ENCODE measurements at places on chromosomes 13 and 19. TPM values are rescaled to one million over a fixed set of nuclear protein-coding genes. Genes with fewer than 3 reads are reported as not detected.

- DNase-seq, result peak; percentile 76
- H3K27ac ChIP-seq, result peak overlapping the region; percentile 91
- H3K36me3 ChIP-seq, result no peaks in the 10 kb centered on the region
- no peak overlapping the region for H3K4me3 ChIP-seq
- H3K27me3 ChIP-seq, result no peaks in the 10 kb centered on the region
- peaks cover 18% of the 10 kb centered on the region for H3K4me1 ChIP-seq
These were observed 146.7 kb upstream of the SPACA7 start for GRCh38 chr13:112229445-112229844.

- DNase-seq, result no peak
- H3K4me1 ChIP-seq, result no peaks in the 10 kb centered on the region
- no peaks in the 10 kb centered on the region for H3K27me3 ChIP-seq
- no peak overlapping the region for H3K4me3 ChIP-seq
These were observed 61.1 kb upstream of the TPM4 start for GRCh38 chr19:16014923-16015804.

DNA sequence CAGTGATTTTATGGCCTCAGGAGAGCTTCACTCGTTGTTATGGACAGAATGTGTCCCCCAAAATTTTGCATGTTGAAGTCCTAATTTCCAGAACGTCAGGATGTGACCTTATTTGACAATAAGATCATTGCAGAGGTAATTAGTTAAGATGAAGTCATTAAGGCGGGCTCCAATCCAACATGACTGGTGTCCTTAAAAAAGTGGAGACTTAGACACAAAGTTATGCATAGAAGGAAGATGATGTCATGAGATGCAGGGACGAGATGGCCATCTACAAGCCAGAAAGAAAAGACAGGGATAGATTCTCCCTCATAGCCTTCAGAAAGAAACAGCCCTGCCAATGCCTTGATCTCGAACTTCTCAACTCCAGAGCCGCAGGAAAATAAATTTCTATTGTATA lies 25.8 kb upstream of the SPATA13 start:
- no peak overlapping the region for H3K4me3 ChIP-seq
- H3K27ac ChIP-seq, result no peak overlapping the region
- DNase-seq, result no peak
- no peaks in the 10 kb centered on the region for H3K27me3 ChIP-seq

- no peaks in the 10 kb centered on the region for H3K4me1 ChIP-seq
- DNase-seq, result no peak
- no peak overlapping the region for H3K27ac ChIP-seq
- H3K4me3 ChIP-seq, result no peak overlapping the region
- no peaks in the 10 kb centered on the region for H3K36me3 ChIP-seq
These were observed 515.3 kb downstream of the PCDH9 start for GRCh38 chr13:66714795-66715194.

DNA sequence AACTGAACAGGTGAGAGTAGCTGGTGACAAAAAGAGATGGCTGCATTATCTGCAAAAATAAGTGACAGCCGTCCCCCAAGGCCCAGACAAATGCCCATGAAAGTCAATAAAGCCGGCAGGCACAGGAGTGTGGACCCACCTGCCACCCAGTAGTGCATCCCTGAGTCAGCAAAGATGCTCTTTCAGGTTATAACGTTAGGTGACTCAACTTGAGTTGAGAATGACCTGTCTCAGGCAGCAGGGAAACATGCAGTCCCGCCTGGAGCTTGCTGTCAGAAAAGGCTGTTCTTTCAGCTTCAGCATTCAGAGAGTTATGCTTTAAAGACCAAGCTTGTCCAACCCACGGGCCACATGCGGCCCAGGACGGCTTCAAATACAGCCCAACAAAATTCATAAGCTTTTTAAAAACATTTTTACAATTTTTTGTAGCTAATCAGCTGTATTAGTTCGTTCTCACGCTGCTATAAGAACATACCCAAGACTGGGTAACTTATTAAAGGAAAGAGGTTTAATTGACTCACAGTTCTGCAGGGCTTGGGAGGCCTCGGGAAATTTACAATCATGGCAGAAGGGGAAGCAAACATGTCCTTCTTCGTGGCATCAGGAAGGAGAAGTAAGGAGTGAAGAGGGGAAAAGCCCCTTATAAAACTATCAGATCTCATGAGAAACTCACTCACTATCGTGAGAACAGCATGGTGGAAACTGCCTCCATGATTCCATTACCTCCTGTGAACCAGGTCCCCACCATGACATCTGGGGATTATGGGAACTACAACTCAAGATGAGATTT lies 110.4 kb downstream of the RAB20 start:
- no peak overlapping the region for H3K27ac ChIP-seq
- H3K4me1 ChIP-seq, result no peaks in the 10 kb centered on the region
- H3K36me3 ChIP-seq, result no peaks in the 10 kb centered on the region
- no peaks in the 10 kb centered on the region for H3K27me3 ChIP-seq
- no peak overlapping the region for H3K4me3 ChIP-seq
- DNase-seq, result no peak

DNA sequence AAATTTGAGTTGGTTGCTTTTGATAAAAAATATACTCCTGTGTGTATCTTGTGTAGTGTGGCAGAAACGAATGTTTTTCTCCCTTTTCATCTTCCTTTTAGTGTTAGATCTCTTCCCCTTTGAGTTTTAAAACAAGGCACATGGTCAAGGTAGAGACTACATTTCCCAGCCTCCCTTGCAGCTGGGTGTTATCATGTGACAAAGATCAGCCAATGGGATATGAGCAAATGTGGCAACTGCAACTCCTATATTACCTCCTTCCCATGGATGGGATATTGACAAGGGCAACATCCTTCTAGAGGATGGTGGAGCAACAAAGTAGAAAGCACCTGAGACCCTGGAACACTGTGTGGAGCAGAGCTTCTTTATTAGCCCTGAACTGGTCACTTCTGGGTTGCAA lies 42.4 kb downstream of the ADGRE3 start:
- H3K4me3 ChIP-seq, result no peak overlapping the region
- no peaks in the 10 kb centered on the region for H3K36me3 ChIP-seq
- no peaks in the 10 kb centered on the region for H3K4me1 ChIP-seq
- no peak overlapping the region for H3K27ac ChIP-seq

DNA sequence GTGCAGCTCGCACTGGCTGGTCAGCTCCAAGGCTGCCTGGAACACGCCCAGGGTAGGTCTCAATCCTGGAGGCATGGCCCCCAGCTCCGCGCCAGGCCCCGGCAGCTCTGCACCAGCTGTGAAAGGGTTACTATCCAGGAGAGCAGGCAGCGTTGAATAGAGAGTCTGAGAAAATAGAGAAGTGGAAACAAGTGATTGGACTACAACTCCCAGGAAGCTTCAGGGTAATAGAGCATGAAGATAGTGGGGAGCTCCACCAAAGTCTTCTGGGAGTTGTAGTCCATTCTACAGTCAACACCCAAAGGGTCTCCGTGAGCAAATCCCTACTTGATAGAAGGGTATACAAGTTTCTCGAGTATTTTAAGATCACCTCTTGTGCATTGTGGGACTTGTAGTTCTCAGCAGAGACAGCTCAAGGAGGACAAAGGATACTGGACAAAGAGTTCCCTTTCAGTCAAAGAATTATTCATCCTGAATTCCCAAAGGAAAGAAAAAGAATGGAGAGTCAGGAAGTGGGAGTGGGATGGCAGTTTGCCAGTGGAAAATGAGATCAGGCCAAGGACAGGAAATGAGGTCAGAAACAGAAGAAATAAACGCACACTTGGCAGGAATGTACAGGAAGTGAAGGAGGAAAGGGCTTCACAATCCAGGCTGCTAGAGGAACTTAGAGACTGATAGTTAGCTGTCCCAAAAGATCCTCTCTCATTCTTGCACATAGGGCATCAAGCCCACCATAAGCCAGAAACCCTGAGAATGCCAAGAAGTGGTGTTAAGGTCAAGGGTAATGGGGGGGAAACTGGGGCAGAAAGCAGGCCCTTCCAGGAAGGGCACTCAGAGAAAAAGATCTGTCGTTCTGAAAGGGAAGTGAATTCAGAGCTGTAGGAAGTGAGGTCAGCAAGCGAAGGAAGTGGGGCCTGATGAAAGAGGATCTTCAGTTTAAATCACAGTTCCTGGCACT lies 5.5 kb upstream of the MAMSTR start:
- no peaks in the 10 kb centered on the region for H3K36me3 ChIP-seq
- H3K4me3 ChIP-seq, result no peak overlapping the region
- H3K4me1 ChIP-seq, result no peaks in the 10 kb centered on the region
- H3K27me3 ChIP-seq, result no peaks in the 10 kb centered on the region

GRCh38 chr13:111893071-111893606 lies 173.8 kb upstream of the SOX1 start:
- H3K4me3 ChIP-seq, result no peak overlapping the region
- DNase-seq, result no peak
- no peaks in the 10 kb centered on the region for H3K4me1 ChIP-seq
- no peak overlapping the region for H3K27ac ChIP-seq

GRCh38 chr19:21584537-21584936 lies 79.1 kb downstream of the ZNF429 start:
- no peak for DNase-seq
- H3K27me3 ChIP-seq, result no peaks in the 10 kb centered on the region
- no peak overlapping the region for H3K4me3 ChIP-seq
- no peaks in the 10 kb centered on the region for H3K4me1 ChIP-seq
- no peak overlapping the region for H3K27ac ChIP-seq

DNA sequence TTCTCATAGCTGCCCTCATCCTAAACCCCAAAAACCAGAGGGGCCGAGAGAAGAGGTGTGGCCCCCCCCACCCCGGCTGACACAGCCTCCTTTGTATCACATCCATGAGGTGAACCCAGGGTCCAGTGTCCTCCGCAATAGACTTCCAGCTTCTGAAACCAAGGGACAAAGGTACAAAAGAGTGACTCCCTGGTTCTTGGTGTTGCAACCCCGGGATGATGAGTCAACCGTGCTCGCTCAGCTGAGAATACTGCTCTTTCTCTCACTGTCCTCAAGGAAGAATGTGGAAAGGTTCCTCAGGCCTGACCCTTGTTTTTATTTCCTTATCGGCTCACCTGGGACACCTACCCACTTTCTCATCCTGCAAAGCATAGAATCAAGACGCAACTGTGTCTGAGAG lies 5.5 kb downstream of the SLC15A1 start:
- H3K36me3 ChIP-seq, result no peaks in the 10 kb centered on the region
- H3K4me1 ChIP-seq, result peaks cover 35% of the 10 kb centered on the region
- DNase-seq, result no peak
- H3K4me3 ChIP-seq, result no peak overlapping the region
- H3K27me3 ChIP-seq, result no peaks in the 10 kb centered on the region

Gene PSG11
- total RNA-seq, result not detected

Gene ZNF823
- total RNA-seq, result 3.2 TPM

Gene PRTN3
- 2.9 TPM for total RNA-seq

Gene GIPR
- 0.19 TPM for total RNA-seq

Gene ZNF442
- 2.3 TPM for total RNA-seq

Gene SYCN
- total RNA-seq, result not detected

Gene RGCC
- 0.93 TPM for total RNA-seq
